ENCODE measurements at places on chromosomes 6 and 20.

DNA sequence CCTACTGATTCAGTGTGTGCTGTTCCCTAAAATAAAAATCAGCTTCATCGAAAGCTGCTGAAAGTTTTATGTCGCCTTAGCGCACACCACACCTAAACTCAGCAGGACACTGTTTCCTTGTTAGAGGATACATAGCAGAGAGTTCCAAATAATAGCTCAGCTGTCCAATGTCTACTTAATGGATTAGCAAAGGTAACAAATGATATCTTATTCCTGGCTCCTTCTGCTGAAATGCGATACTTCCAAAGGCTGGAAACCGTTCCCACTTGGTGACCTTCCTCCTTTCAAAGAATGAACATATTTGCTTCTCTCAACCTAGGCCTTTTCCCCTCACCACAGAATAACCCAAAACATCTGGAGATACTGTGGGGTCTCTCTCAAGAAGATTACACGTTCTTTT is 189.5 kb upstream of the GMDS start:
- DNase-seq = no peak

GRCh38 chr6:73941892-73942291 is 245.9 kb downstream of the CD109 start:
- DNase-seq = no peak

DNA sequence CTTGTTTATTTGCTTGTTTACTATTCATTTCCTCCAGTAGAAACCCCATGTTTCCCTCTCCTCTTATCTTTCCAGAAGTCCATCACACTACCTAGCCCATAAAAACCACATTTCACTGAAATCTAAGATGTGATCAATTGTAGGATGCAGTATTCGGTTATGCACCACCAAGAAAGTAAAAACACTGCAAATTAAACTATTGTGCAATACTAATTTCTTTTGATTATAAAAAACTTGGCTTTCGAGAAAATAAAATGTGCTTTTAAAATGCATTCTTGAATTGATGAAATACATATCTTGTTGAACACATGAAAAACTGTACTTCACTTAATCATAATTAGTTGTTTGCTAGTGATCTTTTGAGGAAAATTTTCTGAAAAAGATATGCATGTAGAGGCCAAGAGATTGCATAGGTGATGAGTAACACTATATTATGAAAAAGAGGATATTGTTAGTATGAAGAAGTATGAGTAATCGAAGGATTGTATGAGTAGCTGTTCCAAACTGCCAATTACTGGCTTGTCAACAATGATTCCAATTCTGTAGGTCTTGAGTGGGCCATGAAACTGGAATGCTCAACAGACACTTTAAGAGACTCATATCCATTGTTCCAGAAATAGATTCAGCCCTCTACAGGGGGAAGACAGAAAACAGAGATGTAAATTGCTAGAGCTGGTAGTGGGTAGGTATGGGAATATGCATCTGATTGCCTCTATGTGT is 79.7 kb downstream of the RNF217 start:
- DNase-seq = no peak

GRCh38 chr6:106910999-106911949 is 63.3 kb downstream of the CD24 start:
- no peak for DNase-seq

- DNase-seq = no peak
Observed at GRCh38 chr6:148157841-148158240, 184.8 kb upstream of the SASH1 start.

DNA sequence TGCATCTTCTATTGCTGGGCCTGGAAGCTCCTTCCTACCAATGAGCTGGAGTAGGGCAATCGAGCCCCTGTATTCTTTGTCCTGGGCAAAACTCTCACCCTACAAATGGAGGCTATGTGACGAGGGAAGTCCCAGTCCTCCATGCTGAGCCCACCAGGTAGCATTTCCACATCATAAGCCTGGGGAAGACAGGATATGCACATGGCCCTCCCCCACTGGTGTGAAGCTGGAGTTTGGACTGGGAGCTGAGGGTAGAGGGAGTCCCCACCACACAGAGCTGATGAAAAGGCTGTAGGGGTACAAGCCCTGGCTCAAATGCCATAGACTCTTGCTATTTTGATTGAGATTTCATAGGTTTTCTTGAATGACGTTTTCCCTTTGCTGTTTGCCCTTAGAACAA is 99.5 kb upstream of the FOXC1 start:
- no peak for DNase-seq

- peak; percentile 48 for DNase-seq
Observed at GRCh38 chr20:46894579-46894958, at the start of gene EYA2. Gene EYA2 (plus strand): TSS chr20:46894843. CDS start chr20:46990011, 95,168 bp downstream.

DNA sequence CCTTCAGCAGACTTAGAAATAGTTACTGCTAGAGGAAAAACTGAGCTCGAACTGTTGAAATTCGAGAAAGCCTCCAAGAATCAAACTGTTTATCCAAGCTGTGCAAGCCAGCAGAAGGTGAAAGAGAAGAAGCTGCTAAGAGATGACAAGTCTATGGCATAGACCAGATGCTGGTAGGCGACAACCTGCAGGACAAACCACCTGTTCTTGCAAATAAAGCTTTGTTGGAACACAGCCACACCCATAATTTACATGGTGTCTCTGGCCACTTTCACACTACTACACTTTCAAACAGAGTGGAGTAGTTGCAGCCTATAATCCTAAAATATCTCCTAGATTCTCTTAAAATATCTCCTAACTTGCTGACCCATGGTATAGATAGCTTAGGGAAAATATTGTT is 33.3 kb downstream of the TNFRSF21 start:
- no peak for DNase-seq

- DNase-seq = no peak
Observed at GRCh38 chr20:588476-588875, 21.6 kb downstream of the TCF15 start.

- DNase-seq = no peak
Observed at GRCh38 chr6:13283331-13283730, 45.0 kb downstream of the TBC1D7 start.

- no peak for DNase-seq
Observed at GRCh38 chr20:2610941-2611720, 41.3 kb upstream of the NOP56 start.

- no peak for DNase-seq
Observed at GRCh38 chr6:82874867-82875266, 190.8 kb downstream of the UBE3D start.

- DNase-seq = no peak
Observed at GRCh38 chr20:5096463-5096862, 23.3 kb downstream of the PCNA start.

DNA sequence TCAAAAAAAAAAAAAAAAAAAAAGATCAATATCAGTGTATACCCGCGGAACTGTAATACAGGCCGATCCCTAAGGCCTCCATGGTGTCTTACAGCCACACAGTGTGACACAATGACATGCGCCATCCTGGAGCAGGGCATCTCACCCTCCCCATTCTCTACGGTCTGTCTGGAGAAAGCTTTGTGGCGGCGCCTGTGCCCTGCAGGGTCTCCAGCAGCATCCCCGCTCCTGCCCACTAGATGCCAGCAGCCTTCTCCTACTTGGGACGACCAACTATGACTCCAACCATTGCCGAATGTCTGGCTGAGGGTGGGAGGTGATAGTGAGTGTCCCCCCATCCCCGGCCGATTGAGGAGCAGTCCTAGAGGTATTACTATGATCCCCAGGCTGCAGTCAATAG is 558.8 kb upstream of the AGPAT4 start:
- no peak for DNase-seq

GRCh38 chr6:112054555-112055190 is 769 bp downstream of the CCN6 start:
- no peak for DNase-seq

DNA sequence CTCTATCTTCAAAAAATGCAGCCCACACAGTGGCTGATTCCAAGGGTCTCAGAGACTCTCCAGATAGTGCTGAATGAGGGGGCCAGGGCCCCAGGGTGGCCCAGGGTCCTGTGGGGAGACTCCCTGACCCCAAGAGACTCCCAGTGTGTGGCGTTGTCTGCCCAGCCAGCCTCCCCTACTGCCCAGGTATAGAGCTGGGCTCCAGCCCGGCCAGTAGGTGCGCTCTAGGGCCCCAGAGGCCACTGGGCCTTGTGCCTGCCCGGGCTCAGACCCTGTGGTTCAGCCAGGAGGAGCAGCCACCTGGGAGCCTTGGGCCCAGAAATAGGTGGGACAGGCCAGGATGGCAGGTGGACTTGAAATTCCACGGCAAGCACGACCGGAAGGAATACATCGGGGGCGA is 30.3 kb upstream of the GATA5 start:
- DNase-seq = no peak

- no peak for DNase-seq
Observed at GRCh38 chr6:4295783-4296155, 160.4 kb upstream of the ECI2 start.

- DNase-seq = peak; percentile 58
Observed at GRCh38 chr6:137978252-137978896, 111.3 kb downstream of the TNFAIP3 start.

GRCh38 chr20:61356196-61356595 is 104.1 kb downstream of the CDH4 start:
- no peak for DNase-seq

- DNase-seq = no peak
Observed at GRCh38 chr6:82142524-82142923, 105.0 kb downstream of the IBTK start.

GRCh38 chr6:118650582-118651281 is 659 bp downstream of the CEP85L start:
- peak; percentile 66 for DNase-seq

DNA sequence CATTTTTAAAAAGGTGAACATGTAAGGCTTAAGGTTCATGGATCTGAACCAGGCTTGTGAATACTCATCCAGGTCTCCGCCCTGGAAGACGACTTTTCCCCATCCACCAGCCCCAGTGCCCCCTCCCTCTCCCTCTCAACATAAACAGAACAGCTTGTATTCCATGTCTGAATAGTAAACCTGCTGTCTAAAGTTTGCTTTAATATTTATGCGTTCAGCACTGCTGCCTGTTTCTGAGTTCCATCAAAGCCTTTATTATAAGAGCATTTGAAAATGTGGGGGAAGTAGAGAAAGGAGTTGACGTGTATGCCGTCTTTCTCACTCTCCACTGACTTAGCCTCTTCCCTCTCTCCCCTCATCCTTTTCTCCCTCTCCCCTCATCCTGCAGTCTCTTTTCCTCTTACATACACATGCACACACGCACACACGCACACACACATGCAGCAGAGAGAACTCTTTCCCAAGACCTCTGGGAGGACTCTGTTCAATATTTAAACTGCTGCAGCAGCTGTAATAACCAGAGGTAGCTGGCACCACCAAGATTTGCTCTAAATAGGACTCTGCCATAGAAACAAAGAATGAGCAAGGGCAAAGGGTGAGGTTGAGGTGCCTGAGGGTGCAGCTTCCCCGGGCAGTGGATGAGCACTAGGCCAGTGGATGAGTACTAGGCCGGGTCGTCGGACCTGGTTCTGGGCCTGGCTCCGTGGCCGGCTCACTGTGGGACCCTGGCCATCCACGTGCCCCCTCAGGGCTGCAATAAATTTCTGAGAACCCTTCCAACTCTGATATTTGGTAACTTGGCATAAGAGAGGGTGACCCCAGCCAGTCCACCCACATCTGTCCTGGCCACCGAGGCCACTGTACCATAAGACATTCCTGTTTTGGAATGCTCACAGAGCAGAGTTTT is 35.4 kb upstream of the VSTM2L start:
- DNase-seq = no peak

- DNase-seq = no peak
Observed at GRCh38 chr6:120129228-120129627, 779.7 kb upstream of the MAN1A1 start.

DNA sequence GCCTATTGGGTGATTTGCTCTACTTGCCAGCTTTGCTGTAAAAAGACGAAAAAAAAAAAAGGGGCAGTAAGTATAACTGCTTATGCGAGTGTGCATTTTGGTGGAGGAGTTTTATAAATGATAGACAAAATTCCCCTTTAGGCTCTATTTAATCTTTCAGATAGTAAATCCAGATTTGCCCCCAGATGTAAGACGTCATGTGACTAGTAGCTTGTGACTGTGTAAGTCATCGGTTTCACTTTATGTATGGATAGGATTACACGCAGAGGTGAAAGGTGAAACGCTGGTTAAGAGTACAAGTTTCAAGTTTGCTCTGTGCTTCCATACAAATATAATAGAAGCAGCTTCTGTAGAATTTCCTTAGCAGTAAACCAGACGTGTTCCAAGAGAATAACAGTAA is 7.9 kb downstream of the RAB32 start:
- no peak for DNase-seq

- DNase-seq = no peak
Observed at GRCh38 chr6:157258878-157259277, 64.4 kb downstream of the TMEM242 start.

GRCh38 chr6:34521463-34522285 is 34.5 kb downstream of the SPDEF start:
- no peak for DNase-seq

- no peak for DNase-seq
Observed at GRCh38 chr6:80477591-80477990, 371.1 kb downstream of the BCKDHB start.

- peak; percentile 5 for DNase-seq
Observed at GRCh38 chr6:48757661-48758060, 646.7 kb upstream of the PTCHD4 start.

- no peak for DNase-seq
Observed at GRCh38 chr20:29740601-29740950, 1516.9 kb upstream of the DEFB115 start.

GRCh38 chr20:51397137-51397536 is 145.4 kb downstream of the NFATC2 start:
- no peak for DNase-seq

DNA sequence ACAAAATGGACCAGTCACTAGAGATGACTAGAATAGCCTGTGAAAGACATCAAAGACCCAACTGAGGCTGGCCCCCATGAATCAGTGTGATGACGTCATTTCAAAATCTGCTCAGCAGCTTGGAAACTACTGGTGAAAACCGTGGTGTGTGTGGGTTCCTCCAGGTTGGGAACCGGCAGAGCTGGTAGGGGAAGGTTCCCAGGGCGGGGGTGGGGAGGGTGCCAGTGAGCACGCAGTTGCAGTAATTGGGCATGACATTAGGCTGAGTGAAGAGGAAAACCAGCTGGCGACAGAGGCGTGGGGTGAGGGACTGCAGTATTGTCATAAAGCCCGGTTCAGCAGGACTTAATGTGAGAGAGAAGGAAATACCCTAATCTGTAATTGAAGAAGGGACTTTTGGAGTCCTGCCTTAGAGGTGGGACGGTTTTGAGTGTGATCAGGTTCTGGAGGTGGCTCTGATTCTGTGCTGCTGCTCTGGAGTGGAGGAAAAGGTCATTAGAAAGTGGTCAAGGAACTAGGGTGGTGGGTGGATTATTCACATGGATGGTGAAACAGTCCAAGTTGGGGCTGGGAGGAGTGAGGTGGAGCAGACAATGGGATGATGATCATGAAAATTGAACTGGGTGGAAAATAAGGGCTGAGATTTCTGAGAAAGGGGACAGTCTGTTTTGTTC is 52.0 kb upstream of the MTHFD1L start:
- peak; percentile 75 for DNase-seq
